ENCODE measurements at places on chromosomes 5 and 9. TPM values are rescaled to one million over a fixed set of nuclear protein-coding genes. Genes with fewer than 3 reads are reported as not detected.

MYMK gene
- not detected for total RNA-seq

DNA sequence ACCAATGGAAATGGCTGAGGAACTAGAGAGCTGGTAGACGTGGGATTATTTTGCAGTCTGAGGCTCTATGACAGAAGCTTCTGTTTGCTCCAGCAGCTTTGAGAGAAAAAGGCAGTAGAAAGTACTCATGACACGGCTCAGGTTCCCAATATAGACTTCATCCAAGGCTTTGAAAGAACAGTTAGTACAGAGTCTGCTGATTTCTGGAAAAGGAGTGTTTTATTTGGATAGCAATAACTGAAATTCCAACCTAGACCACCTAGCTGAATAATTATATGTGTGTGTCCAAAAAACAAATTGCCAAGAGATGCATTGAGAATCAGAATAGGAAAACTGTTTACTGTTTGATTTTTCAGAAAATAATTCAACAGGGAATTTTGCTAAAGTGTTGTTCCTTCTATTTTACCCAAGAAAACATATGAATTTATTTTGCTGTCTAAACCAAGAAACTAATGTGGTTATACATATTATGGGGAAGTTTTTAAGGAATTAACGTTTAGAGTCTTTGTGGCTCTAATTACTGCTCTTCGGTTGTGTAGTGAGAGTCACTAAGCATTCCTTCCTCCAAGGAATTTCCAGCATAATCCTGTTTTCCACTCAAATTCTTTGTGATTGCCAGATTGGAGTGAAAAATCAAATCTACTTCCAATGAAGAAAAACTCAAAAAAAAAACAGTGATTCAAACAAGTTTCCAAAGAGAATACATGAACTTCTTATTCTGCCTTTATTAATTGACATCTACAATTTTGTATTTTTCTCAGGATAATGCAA, 18.1 kb upstream of the MTX3 start:
- DNase-seq, result no peak

DNA sequence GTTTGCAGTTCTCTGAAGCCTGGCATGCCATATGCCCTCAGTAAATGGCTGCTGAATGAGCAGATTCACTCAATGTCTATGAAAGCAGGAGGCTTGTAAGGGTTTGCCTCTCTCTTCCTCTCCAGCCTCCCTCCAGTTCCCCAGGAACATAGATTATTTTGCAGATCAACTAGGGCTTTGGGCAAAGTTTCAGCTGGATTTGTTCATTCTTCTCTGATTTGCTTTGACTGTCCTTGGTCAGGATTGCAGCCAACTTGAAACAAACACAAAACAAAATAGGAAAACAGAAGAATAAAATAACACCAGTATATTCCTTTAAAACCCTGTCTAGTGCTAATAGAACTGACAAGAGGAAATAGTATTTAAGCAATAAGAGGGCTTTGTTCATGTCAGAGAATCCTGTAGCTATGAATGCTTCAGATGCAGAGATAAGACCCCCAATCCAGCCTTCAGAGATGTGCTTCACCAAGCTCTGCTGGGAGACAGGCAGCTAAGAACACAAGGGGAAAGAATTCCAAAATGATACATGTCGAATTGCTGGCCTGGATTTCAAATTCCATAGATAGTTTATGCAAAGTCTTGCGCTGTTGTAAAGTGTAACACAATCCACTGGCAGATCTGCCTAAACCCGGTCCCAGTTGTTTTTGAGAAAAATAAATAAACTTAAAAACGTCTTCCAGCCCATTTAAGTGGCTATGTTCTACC, 174.3 kb downstream of the PAPPA start:
- DNase-seq, result no peak

DNA sequence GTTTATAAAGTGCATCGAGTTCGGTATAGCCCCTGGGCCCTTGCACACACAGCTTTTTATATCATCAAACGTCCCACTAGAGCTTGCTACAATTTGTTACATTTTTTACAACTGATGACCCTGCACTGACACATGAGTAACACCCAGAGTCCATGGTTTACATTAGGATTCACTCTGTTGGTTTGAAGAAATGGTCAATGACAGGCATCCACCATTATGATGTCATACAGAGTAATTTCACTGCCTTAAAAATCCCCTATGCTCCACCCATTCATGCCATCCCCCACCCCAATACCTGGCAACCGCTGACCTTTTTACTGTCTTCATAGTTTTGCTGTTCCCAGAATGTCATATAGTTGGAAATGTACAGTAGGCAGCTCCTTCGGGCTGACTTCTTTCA, 130.2 kb downstream of the MED10 start:
- no peak for DNase-seq

DNA sequence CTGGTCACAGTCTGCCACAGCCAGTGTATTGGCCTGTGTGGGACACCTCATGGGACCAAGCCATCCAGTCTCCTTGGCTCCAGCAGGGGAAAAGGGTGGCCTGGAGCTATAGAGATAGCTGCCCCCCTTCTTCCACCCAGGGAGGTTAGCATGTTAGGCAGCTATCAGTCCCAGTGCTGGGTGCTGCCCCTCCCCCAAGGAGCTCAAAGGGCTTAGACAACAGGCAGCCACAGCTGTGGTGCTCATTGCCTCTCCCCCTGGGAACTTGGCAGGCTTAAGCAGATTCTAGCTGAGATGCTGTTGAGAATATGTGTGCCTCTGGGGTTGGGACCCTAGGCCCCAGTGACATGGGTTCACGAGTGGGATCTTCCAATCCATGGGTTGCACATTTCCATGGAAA, 226.0 kb upstream of the PTGER4 start:
- no peak for DNase-seq

DNA sequence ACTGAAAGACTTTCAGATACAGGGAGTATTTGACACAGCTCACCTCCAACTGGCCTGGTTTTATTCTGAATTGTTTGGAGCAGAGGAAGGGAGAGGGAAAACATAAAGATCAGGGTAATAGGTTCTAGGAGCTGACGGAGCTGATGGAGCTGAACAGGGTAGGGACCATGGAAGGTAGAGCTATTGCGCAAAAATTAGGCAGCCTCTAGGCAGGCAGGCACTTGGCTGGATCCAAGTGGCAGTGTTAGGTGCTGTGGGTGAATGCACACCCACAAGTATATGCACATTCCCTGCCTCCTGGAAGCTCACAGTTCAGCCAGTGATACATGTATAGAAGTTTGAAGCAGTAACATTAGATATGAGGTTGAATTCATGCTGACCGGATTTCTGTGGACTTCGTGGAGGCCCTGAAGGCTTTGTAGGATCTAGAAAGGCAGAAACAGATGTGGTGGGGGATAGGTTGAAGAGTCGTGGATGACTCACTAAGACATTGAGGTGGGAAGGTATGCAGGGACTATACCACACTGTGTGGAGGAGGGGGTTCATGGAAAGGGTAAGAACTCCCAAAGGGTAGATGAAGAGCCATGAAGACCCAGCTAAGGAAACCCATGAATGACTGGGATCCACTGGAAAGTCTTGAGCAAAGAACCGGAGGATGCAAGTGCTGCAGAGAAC, 50.8 kb downstream of the WWC1 start:
- no peak for DNase-seq

DNA sequence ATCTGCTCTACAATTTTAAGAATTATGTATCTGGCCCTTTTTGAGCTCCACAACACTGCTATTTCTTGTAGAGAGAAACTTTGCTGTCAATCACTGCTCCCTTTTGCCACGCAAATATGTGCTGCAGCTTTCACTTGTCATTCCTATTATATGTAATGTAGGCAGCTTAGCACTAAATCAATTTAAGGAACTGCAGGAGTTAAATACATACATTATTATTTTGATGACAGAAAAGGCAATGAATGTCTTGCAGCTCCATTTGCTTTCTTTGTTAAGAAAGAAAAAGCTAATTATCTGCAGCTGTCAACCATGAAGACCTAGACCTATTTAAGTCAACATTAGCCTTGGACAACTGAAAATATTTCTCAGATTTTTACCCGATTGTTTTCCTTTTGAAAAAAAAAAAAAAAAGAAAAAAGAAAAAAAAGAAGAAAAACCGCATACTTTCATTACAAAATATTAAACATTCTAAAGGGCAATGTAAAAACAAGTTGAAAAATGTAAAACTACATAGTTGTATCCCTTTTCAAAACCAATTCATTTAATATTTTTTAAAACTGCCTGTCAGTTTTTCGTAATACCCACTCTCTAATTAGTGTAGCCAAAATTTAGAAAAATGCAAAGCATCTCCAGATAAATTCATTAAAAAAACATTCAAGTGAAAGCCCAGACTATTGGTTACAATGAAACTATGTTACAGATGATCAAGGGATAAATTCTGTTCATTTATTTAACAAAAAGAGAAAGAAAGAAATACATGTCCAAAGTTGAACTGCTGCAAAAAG, 57.2 kb downstream of the RFX3 start:
- DNase-seq, result no peak

Measured in HFFc6 (cell line).